Fibroblast of skin of left biceps (primary cell): ENCODE measurements at places on chromosomes 1 and 21.
A peak's percentile ranks its signal among the peaks of the same experiment; 100 is the strongest.

DNA sequence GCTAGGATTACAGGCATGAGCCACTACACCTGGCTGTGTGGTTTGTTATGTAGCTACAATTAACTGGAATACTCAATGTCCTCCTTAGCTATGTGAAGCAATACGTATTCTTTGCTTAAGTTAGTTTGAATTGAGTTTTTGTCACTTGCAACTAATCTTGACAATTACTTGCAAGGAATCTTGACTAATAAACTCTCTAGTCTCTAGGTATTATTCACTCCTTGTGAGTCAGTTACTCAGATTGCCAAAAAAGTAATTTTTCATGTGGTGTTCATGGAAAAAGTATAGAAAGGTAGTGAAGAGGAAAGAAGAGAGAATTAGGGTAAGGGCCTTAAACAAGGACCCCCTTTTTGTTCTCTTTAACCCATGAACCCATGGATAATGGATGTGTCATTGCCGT is 7.6 kb upstream of the SNX27 start:
- DNase-seq: no peak

DNA sequence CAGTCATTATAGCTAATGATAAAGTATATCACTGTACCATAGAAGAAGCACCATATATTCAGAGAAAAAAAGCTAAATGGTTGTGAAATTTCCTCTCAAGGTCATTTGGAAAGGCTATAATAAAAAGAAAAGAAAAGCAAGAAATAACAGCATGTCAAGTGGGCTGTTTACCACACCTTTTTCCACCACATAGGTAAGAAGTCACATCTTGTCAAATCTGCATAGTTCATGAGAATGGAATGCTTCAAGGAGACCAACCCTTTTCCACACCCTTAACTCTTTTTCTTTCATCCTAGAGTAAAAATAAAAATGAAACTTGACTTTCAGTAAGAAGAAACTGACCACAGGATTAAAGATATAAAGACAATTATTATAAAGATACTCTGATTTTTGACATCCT is 91.2 kb downstream of the ATP6V1G3 start:
- DNase-seq: no peak

GRCh38 chr1:1943834-1944570 is 24.9 kb upstream of the TMEM52 start:
- DNase-seq: no peak

DNA sequence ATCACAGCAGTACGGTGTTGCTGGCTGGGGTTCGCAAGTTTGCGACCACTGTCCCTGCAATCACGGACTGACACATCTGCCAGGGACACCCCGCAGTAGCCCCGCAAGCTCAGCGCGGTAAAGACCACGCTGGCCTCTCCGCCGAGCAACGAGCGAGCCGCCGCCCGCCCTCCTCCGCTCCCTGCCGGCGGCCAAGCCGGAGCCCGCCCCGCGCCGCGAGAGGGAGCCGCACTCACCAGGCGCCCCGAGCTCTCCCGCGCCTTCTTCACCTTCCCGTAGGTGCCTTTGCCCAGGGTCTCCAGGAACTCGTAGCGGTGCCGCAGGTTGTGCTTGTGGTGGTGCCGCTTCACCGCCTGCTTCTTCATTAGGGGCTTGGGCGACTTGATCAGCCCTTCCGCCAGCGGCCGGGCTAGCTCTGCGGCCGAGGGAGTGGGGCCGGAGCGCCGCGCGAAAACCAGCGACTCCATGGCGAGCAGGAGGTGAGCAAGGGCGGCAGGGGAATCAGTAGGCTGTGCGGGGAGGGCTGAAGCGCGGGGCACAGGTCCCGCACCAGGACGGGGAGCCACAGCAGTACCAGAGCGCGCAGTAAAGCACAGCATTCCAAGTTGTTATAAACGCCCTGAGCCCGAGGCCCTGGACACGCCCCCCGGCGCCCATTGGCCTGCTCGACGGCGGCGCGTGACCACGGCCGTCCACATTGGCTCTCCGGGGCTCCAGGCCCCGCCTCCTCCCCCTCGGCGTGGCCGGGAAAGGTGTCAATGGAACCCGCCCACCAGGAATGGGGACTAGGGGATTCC is at the start of gene NUAK2:
TSS of gene NUAK2 (minus strand) at position 584 of the 797 bp plus-strand sequence. CDS start at position 467, 117 bp downstream.
- DNase-seq: peak; percentile 64

DNA sequence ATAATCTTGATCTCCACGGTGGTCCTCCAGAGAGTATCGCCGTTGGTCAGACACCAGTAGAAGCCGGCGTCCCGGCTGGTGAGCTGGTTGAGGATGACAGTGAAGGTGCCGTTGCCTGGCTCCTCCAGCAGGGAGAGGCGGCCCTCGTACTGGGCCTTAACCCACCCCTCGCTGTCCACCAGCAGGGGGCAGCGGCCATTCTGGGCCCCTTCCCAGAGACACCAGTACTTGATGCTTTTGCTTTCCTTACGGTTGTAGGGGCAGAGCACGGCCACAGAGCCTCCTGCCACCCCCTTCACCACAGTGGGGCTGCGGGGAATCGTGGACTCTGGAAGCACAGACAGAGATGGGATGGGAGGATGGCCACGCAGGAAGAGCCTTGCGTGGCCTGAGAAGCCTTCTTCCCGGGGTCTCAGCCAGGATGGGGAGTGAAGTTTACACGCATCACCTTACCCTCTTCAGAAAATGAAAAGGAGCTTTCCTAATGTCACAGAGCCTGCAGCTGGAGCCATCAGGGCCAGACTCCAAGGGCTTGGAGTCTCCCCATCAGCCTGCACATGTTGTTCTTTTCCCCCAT is 10.7 kb downstream of the PIGR start:
- DNase-seq: no peak

- DNase-seq: no peak
These were observed 7.9 kb upstream of the OPRD1 start for GRCh38 chr1:28804071-28804470.

DNA sequence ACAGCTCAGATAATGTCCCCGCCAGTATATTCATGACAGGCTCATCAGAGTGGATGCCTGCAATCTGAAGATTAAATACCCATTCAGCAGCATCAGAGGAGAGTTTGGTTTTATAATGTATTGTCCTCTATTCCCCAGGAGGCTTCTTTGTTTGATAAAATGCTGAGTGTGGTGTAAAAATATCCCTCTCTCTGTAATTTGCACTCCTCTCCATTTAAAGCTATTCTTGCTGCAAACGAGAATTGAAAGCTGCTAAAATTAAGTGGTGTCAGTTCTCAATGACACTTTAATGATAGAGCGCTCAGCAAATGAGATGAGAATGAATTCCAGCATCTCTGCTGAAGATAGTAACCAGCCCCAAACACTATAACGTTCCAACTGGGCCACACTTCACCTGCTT is 205.7 kb upstream of the RRP15 start:
- no peak for DNase-seq

GRCh38 chr1:96834986-96835385 is 113.4 kb downstream of the PTBP2 start:
- no peak for DNase-seq

DNA sequence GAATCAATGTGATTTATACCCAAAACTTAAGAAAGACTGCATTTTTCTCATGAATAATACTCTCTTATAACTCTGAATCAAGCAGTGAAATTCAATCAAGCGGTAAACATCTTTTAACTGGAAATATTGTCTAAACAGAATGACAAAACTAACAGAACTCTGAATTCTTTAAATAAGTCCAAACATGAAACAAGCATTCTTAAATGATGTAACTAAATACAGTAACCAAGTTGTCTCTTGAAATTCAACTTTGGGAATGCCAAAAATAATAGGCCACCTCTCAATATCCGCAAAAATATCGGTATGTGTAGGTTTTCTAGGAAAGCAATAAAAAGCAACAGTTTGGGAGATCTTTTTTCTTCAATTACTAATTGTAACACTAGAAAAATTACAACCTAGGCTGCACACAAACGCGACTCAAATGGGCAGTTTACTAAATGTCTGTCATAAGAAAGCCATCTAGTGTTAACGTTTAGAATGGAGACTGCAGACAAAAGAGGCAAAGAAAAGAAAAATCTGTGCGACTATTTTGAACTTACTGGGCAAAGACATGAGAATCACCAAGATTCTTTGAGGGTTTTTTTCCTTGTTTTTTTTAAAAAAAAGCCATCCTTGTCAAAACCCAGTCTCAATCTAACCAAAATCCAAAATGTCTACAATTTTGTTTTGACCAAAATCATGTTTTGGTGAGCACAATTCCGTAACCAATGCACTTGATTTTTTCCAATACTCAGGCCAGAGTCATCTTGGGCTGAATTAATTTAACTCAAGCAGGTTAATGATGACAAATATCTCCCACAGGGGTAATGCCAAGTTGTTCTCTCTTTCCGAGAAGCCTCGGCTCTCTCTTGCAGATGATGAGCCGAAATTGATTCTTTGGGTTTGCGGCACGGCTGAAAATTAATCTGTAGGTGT is 1.3 kb downstream of the SIPA1L2 start:
- no peak for DNase-seq

DNA sequence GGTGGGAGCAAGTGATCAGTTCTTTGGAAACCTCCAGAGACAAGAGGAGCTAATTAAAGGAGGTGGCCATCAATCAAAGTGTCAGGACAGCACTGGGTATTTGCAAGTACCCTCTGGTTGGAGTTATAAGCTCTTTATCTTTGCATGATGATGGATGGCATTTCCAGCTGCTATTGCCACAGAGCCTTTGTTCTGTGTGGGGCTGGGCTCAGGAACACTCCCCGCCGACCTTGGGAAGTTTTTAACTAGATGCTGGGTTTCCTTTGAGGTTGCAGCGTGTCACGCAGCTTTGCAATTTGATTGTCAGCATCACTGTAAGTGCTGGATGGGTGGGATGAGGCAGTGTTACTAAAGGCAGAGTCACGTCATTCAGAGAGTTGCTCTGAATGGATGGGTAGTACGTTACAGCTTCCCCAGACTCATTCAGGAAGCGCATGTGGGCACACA is 68.9 kb downstream of the CNIH3 start:
- DNase-seq: no peak

DNA sequence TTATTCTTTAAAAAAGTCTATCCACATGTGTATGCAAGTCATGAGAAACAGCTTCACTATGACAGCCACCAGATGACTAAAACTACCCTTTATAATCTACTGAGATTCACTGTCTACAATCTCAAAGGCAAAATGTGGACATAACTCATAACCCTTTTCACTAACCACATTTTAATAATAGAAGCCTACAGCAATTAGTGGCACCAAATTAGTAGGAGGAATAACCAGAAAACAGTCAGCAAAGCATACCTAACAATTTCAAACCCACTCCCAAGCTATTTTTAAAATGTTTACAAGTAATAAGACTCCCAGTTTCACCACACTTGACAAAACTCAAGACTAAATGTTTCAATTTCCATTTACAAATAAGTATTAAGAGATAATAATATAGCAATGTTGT is 442.9 kb downstream of the PTPRC start:
- DNase-seq: no peak

DNA sequence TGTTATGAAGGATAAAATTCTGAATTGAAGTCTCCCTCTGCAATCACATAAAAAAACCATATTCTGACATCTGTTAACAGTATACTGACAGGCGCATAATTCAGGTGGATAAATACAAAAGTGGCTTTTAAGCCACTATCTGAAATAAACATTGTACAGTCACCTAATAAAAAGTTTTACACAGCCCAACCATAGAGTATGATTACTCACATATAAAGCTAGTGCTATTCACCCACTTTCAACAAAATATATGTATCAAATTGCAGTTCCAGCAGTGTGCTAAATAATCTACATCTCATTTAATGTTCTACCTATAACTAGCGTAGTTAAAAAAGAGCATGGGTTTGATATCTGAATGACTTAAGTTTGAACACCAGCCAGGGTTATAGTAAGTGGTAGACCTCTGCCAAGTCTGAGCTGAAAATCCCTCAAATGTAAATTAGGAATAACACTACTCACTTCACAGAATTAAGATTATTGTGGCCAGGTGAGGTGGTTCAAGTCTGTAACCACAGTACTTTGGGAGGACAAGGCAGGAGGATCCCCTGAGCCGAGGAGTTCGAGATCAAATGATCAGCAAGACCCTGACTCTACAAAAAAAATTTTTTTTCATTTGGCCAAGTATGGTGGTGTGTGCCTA is 3.9 kb downstream of the EGLN1 start:
- DNase-seq: no peak

GRCh38 chr1:41734201-41734970 is 184.3 kb downstream of the HIVEP3 start:
- no peak for DNase-seq

GRCh38 chr1:34973326-34973725 is 11.8 kb downstream of the TMEM35B start:
- DNase-seq: no peak

GRCh38 chr1:22709891-22710700 is 543 bp upstream of the EPHB2 start:
- DNase-seq: peak; percentile 41

DNA sequence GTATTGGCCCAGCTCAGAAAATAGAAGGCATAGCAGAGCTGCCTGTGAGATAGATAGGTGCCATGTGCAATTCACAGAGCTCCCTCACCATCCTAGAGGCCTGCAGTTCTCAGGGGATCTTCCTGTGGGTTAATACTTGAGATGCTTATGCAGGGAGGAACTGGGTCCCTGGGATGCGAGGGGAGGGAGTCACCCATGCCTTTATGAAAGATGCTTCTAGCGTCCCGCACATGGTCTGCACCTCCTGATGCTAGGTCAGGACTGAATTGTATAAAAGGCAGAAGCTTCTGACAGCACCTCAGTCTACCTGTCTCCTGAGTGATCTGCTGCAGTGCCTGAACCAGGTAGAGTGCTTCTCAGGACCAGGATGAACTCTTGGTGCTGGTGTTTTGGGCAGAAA is at the start of gene LCE5A:
TSS of gene LCE5A (plus strand) at position 301 of the 400 bp plus-strand sequence. CDS start 732 bp downstream, outside the sequence.
- no peak for DNase-seq

- no peak for DNase-seq
These were observed 433 bp downstream of the TMEM200B start for GRCh38 chr1:29123053-29123886.

DNA sequence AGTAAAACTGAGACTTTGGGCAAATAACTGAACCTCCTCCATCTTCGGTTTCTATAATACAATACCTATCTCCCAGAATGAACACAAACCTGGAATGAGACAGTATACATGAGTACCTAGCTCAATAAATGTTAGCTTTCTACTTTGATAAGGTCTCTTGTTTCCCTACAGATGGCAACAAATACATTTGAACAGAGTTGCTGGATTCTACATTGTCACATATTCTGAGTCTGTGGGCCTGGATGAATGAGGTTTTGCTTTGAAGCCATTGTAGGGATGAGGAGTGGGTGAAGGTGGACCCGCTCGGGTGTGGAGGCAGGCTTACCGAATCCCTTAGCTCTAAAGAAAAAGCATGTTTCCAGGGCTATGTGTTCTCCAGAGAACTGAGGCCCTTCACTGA is 13.9 kb upstream of the FYB2 start:
- DNase-seq: no peak

DNA sequence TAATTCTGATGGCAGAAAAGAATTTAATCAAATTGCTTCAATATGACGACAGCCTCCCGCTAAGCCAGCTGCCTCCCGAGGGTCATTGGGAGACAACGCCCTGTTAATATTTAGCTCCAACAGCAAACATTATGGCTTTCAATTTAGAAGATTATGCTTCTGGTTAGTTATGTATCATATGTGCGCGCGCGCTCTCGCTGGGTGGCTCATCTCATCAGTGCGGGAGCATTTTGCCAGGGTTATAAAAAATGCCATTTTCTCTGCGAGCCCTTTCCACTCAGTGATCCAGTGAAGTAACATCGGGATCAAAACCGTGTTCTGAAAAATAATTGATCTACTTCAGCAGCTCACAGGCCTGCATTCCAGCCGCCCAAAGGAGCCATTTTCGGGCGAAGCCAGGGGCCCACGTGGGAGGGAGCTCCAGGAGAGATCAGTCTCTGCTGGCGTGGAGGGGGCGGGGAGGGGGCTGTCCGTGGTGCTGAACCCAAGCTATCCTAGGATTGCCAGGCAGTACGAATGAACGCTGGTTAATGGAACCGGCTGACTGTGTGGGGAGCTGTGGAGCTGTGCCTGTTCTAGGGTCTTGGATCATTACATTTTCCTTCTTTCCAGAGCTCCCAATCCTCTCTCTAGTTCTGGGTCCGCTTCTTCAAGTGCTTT is 219.1 kb upstream of the ZC3H12A start:
- DNase-seq: no peak
